Right lung (tissue), 10 donors: ENCODE measurements at places on chromosomes 5 and 9.

DNA sequence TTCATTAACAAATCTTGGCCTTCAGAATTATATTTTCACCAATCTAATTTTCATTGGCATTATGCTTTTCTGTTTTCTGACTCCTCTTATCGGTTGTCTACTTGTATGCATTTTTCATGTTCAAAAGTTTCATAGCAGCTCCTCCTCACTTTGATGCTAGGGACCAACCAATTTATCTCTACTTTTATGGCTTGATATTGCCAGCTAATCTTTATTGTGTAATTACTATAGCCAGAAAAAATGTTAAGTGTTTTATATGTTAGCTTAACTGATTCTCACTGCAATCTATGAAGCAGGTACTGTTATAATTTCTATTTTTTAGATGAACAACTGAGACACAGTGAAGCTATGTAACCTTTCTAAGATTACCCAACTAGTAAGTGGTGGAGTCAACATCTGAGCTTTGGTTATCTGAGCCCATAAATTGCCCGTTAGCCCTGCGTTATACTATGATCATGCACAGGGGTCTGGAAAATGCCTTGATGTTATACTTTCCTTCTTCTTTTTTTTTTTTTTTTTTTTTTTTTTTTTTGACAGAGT is 34.4 kb upstream of the TNC start:
- no peak for DNase-seq

- DNase-seq, result no peak
Measured at GRCh38 chr5:155052532-155052931, 39.0 kb downstream of the KIF4B start.

DNA sequence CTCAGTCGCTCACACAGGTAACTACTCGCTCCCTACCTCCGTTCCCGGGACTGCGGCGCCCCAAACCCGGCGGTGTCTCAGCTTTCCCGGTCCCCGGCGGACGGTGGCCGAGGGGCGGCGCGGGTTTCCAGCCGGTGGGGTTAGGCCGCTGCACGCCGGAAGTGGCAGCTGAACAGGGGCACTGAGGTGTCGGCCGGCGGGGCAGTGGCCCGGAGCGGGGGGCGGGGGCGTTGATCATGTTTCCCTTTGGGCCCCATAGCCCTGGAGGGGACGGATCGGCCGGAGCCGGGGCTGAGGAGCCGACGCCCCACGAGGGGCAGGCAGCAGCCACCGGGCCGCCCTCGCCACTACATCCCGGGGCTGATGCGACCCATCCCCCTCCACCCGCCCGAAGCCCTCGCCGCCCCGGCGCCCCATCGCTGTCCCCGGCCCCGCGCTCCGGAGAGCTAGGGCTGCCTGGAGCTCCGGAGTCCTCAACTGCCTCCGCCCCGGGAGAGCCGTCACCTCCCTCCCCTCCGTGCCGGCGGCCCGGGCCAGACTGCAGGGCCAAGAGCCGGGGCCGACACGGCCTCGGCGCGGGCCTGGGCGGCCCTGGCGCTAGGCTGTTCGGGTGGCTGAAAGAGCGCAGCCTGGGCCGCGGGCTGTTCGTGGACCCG is at the start of gene DCAF10:
DCAF10 (plus strand) TSS at position 167 of the 656 bp plus-strand sequence; CDS start at position 237, 70 bp downstream.
- DNase-seq, result peak; percentile 87

GRCh38 chr9:105290418-105290817 is 46.0 kb downstream of the SLC44A1 start:
- DNase-seq, result peak; percentile 13

- DNase-seq, result no peak
Measured at GRCh38 chr5:140355546-140355945, 4.4 kb upstream of the SLC4A9 start.

DNA sequence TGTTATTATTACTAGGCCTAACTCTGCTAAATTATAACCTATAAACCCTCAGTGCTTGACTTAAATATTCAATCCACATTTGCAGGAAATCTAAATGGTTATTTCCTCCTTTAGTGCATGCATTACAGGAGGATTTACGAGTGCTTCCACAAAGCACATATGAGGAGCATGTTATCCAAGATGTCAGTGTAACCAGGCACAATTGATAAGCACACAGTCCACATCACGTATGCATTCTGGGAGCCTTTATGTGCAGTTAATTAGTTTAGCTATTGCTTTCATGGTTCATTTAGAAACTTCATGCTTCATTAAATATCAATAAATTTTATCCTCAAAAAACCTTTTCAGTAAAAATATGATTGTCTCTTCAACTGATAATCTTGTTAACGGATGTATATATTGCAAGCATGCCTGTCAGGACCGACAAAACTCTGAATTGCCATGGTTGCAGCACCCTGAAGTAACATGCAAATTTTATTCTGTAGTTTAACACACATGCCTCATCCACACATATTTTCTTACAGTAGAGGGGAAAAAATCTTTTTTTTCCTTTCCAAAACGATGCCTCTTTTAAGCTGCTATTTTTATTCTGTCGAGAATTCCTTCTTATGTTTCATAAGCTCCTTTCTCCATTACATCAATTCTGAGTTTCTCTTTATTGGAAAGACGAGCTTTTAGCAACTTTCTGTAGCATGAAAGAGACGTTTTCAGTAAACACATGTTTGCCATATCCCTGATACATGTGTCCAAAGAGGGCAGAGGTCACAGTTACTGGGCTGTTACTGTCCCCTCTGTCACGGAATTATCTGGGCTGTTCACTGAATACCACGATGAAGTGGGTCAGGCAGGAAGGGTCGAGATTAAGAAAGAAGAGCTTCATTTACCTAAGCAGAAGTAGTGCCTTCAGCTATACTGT is 142.0 kb downstream of the GLIS3 start:
- no peak for DNase-seq

- no peak for DNase-seq
Measured at GRCh38 chr9:111613436-111614040, 14.1 kb upstream of the PTGR1 start.

DNA sequence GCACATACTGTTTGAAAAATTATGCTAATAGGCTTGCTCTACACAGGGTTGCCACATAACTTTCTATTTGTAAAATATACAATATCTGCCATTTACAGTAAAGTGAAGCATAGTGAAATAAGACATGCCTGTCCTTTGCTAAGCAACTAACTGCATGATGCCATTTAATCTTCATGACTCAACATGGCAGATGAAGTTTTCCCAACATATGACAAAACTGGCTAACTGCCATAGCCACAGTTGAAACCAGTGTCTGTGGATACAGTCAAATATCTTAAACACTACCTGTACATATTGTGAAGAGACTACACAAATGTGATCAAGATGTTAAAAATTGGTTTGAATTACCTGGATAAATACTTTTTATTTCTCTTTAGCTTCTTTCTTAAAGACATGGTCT is 3.1 kb upstream of the DMAC1 start:
- DNase-seq, result no peak

GRCh38 chr9:120914396-120914795 is 12.2 kb downstream of the TRAF1 start:
- no peak for DNase-seq

GRCh38 chr9:111231801-111232580 is 98.0 kb downstream of the OR2K2 start:
- no peak for DNase-seq

GRCh38 chr9:124665391-124666058 is 105.6 kb downstream of the NR6A1 start:
- DNase-seq, result no peak

DNA sequence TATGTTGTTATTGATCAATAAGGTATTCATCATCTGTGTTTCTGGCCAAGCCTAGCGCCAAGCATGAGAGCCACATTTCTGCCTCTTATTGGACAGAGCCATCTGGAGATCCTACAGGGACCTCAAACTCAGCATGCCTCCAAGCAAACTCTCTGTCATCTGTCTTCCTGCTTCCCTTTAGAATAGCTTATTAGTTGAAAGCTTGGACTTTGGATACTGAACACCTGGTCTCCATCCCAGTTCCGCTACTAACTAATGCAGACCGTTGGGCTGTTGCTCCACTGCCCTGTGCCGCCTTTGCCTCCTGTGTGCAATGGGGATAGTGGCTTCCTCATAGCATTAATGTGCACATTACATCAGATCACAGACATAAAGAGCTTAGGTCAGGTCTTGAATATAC is 65.5 kb downstream of the MAP1B start:
- no peak for DNase-seq

- DNase-seq, result no peak
Measured at GRCh38 chr5:169183576-169183975, 117.4 kb downstream of the SLIT3 start.

GRCh38 chr5:134525683-134526482 is 413 bp downstream of the JADE2 start:
- DNase-seq, result peak; percentile 88

DNA sequence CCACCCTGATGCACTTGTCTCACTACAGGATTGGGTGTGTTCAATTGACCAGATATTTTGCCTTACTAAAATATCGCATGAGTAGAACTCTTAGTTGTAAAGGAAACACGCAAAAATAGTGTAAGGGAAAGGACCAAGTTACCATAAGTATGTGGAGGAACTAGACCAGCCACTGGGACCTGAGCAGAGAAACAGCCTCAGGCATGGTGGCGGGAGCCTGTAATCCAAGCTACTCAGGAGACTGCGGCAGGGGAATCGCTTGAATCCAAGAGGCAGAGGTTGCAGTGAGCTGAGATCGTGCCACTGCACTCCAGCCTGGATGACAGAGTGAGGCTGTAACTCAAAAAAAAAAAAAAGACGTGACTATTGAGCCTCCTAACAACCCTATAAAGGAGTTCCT is 117.9 kb upstream of the SPATA31C2 start:
- no peak for DNase-seq

DNA sequence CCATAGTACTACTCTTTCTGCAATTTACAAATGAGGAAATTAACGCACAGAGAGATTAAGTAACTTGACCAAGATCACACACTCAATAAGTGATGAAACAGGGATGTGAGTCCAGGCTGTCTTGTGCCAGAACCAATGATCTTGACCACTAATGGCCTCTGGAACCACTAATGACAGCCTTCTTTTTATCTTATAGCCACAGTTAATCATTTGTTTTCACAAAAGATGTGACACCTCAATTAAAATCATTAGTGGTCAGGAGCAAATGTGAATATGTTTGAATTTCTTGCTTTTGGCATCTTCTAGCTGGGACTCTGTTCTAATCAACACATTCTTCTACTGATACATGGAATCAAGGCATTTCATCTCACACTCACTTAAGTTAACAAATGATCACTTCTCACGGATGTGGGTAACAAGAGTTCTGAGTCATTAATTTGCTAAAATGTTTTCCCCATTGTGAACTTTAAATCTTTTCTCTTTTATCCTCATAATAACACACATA is 102.7 kb upstream of the CD180 start:
- DNase-seq, result peak; percentile 51

GRCh38 chr5:134758504-134759341 is at the start of gene DDX46:
Gene DDX46 (plus strand): TSS chr5:134758779. CDS start chr5:134758939, 160 bp downstream.
- peak; percentile 84 for DNase-seq

DNA sequence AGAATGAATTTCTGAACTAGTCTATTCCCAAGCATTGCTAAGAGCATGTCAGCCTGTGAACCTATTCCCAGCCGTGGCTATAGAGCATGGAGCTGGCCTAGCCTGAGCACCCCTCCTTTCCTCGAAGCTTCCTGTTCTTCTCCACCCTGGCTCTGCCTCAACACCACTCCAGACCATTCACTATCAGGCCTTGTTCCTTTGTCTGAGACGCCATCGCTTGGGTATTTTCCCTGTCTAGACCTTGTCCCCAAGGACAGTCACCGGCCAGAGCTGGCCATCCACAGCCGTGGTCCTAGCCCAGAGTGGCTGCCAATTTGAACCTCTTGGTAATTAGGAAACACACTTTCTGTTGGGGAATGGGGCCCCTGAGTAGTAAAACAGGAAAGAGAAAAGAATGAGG is 105.8 kb downstream of the LIFR start:
- no peak for DNase-seq

GRCh38 chr9:135522931-135523330 is 1.7 kb downstream of the LCN1 start:
- no peak for DNase-seq

GRCh38 chr5:116671211-116671736 is 96.7 kb upstream of the SEMA6A start:
- DNase-seq, result no peak

GRCh38 chr9:69919461-69920061 is 98.9 kb downstream of the CFAP95 start:
- DNase-seq, result peak; percentile 55

- DNase-seq, result no peak
Measured at GRCh38 chr5:100898504-100899346, 4.4 kb downstream of the ST8SIA4 start.

DNA sequence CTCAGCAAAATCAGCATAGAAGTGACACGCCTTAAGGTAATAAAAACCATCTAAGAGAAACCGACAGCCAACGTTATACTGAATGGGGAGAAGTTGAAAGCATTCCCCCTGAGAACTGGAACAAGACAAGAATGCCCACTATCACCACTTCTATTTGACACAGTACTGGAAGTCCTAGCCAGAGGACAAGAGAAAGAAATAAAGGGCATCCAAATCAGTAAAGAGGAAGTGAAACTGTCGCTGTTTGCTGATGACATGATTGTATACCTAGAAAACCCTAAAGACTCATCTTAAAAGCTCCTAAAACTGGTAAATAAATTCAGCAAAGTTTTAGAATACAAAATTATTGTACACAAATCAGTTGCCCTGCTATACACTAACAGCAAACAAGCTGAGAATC is 393.3 kb downstream of the KIF4B start:
- DNase-seq, result no peak

- DNase-seq, result peak; percentile 71
Measured at GRCh38 chr5:135739383-135739981, 95.0 kb upstream of the SLC25A48 start.
